ENCODE measurements at places on chromosomes 3 and 15. TPM values are rescaled to one million over a fixed set of nuclear protein-coding genes. Genes with fewer than 3 reads are reported as not detected.

GASK1A gene
- 0.11 TPM for total RNA-seq

STAB1 gene
- total RNA-seq, result not detected

TMEM212 gene
- not detected for total RNA-seq

FANCD2OS gene
- not detected for total RNA-seq

PIK3R4 gene
- total RNA-seq, result 44.6 TPM

MRPL3 gene
- 246 TPM for total RNA-seq

ECE2 gene
- not detected for total RNA-seq

IGDCC3 gene
- 0.24 TPM for total RNA-seq

APEH gene
- 246 TPM for total RNA-seq

SAMMSON gene
- total RNA-seq, result 26.3 TPM

All from SK-MEL-5 (cell line).